GM18507 (cell line): ENCODE measurements at places on chromosomes 11 and 22.

DNA sequence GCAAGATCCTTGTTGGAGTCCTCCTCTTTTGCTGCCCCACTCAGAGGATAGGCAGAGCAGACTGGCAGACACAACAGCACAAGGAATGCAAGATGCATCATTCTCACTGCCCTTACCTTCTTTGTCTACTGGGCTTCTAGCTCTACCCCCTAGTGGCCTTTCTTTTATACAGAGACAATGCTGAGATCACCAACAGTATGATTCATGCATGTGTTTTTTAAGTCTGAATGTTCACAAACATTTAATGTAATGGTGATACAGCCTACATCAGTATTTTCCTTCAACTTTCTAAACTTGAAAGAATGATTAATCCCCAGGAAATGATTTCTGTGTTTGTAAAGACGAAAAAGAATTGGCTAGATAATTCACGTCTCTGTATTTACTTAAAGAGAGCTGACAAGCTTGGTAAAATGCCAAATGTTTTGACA is at the start of gene MMP10:
Gene MMP10, minus strand, starts transcription at position 138 of the 428 bp plus-strand sequence. Its CDS starts 37 bp downstream, at position 101.
- DNase-seq, result no peak

- no peak for DNase-seq
Measured at GRCh38 chr11:112748713-112749543, 212.3 kb upstream of the NCAM1 start.

DNA sequence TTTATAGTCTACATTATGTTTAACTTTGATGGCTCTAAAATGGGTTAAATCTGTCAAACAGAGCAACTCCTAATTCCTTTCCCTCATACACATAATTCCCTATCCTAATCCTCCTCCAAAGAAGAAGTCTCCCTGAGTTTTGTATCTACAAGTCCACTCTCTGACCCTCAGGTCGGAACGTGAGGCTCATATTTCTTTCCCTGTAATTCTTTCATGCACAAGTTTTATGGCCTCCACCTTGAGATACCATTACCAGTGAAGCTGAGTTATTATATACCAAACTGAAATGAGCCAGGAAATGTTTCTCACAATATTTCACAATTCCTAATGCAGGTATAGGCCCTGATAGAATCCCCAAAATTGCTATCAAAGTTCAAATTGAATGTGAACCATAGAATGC is 106.4 kb downstream of the CASP12 start:
- no peak for DNase-seq

DNA sequence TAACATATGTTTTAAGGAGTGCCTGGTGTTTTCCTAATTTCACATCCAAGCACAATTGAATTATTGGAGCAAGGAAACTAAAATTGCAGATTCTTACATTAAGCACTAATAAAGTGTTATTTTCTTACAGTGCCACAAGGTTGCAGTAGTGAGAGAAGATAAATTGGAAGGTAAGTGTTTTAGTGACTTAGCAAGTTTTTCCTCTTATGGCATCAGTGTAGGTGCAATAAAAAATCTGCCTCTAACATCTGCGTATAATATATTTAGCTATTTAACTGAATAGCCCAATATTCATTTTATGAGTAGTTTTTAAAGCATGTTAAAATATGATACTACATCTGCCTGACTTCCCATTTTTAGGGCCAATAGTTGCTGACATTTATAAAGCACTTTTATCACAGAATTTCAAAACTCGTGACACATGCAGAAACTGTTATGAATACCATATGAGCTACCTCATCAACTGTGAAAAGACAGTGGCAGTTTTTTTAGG is 19.0 kb downstream of the POLD3 start:
- no peak for DNase-seq

DNA sequence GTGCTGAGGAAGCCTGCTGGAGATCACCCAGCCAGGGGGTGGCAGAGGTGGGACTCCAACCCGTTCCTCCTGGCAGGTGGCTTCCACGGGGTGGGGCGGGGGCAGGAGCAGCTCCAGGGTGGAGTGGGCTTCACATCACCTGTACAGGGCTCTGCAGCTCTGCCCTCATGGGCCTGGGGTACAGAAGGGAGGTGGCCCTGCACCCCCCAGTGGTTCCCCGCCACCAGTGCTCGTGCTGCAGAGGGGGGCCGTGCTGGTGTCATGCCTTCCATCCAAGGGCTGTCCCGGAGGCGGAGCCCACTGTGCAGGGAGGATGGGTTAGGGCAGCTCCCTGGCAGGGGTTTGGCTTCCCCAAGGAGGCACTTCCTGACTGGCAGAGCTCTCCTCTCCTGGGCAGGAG is 76.4 kb upstream of the SHISAL1 start:
- DNase-seq, result no peak

DNA sequence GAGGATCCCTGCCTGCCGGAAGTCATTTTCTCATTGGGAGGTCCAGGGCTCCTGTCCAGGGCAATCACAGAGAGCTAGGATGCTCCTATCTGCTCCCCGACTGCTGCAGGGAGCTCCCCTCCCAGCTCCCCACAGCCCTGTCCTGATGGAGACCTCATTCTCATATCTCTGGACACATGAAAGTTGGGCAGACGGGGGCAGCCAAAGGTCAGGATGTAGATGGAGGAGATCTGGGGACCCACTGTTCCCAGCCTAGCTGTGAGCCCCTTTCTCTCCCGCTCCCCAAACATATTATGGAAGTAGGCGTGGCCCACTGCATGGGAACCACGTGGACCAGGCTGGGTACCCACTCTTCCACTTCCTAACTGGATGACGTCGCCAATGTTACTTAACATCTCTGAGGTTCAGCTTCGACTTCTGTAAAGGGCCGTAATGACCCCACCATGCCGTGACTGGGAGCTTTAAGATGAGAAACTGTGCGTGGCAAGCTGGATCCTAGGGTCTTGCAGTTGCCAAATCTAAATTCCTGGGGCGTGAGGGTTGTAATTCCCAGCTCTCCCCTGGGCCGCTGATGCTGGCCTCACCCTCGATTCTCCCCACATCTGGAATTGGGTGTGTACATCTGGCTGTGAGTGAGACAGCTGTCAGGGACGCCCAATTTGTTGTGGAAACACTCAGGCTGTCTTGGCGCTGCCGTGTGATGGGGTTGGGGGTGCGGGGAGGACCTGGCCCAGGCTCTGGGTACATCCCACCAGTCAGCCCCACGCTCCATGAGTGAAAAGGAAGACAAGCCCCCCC is 1.8 kb downstream of the CDC42EP2 start:
- no peak for DNase-seq

- DNase-seq, result no peak
Measured at GRCh38 chr11:69588270-69588669, 52.7 kb upstream of the CCND1 start.

DNA sequence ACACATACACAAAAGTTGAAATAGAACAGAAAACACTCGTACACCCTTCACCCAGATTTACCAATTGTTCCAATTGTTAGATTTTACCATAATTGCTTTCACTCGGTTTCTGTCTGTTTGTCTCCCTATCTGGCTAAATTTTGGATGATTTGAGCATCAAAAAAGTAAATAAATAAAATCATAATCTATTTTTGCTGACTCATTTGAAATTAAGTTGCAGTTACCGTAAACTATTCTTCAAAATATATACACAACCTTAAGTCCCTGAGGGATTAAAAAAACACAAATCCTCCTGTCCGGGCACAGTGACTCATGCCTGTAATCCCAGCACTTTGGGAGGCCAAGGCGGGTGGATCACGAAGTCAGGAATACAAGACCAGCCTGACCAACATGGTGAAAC is 81.3 kb upstream of the SYT9 start:
- no peak for DNase-seq

- DNase-seq, result peak; percentile 81
Measured at GRCh38 chr11:57324886-57325734, at the start of gene TNKS1BP1. Gene TNKS1BP1, minus strand, starts transcription at chr11:57324952. Its CDS starts 3,067 bp downstream, at chr11:57321885.

- DNase-seq, result no peak
Measured at GRCh38 chr11:81707881-81708280, 1025.8 kb downstream of the FAM181B start.

DNA sequence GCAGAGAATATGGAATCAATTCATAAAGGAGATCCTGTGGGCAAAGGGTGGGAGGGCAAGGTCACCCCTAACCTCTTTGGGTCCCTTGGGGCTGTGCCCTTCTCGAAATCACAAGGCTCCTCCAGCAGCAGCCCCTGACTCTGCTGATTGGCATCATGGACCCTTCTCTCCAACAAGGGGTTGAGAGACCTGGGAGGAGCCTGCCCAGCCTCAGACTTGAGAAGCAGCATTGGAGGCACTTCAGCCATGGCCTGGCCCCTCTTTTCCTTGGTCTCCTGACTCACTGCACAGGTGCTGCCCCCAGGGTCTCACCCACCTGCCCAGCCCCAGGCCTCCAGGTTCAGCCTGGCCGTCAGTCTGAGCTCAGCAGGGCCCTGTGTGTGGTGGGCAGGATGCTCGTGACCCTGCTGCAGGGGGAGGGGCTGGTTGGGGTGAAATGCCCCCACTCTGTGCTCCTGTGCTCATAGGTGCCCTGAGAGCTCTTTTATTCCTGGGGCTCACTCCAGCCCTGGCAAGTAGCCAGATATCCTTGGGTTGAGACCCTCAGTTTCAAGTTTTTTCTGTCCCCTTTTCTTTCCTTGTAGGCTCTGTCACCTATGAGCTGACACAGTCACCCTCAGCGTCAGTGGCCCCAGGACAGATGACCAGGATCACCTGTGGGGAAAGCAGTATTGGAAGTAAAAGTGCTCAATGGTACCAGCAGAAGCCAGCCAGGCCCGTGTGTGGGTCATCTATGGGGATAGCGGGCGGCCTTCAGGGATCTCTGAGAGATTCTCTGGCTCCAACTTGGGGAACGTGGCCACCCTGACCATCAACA is 110.8 kb downstream of the GGTLC2 start:
- DNase-seq, result no peak

DNA sequence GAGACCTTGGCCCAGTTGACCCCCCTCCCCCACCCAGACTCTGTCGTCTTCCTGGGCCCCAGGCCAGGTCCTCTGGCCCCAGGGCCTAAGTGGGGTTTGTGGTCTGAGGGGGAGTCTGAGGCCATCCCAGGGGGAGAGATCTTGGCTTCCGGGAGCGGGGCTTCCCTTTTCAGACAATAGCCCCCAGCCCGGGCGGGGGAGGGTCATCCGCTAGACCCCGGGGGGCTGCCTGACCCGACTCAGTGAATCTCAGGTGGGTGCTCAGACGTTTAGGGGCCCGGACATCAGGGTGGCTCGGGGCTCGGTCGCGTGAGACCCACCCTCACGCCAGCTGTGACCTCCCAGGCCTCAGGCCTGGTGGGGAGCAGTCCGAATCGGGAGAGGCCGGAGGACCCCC is 609 bp downstream of the MAPK11 start:
- DNase-seq, result no peak

- DNase-seq, result no peak
Measured at GRCh38 chr11:19566583-19567379, 145.9 kb upstream of the NAV2 start.

- DNase-seq, result no peak
Measured at GRCh38 chr22:29014773-29015172, 46.9 kb downstream of the C22orf31 start.

GRCh38 chr11:82012276-82012675 is 721.4 kb downstream of the FAM181B start:
- no peak for DNase-seq

- DNase-seq, result no peak
Measured at GRCh38 chr11:125001079-125001778, 47.2 kb downstream of the CCDC15 start.

DNA sequence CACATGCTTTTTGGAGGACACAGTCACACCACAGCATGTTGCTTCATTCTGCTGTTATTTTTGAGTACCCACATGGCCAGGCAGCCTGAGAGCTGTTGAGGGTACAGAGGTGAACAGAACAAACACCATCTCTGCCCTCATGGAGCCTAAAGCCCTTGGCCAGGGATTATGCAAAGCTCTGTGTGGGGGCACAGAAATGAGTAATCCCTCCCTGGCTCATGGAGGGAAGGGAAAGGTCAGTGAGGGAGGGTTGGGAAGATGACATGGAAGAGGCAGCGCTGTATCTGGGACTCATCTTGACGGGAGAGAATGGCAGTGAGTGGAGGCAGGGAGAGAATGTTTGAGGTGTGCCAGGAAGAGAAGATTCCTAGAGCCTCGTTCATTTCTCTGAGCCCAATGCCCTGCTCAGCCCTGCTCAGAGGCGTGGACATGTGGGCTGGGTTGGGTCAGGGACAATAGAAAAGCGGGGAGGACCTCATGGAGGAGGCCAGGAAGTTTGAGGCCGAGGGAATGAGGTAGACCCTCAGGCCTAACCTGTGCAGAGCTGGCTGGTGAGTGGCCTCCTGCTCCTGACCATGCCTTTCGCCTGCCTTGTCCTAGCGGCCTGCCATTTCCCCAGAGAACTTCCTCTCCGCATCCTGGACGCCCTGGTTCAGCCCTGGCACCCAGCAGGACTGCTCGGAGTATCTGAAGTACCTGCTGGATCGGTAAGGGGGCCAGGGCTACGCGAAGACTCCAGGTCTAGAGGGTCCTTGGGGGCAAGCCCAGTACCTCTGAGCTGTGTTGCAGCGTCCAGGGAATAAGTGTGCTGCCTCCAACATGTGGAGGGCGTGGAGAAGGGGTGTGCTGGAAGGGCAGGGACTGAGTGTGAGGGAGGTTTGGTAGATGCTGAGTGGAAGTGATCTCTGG is 19.8 kb downstream of the USP35 start:
- DNase-seq, result no peak

GRCh38 chr11:101563166-101563565 is 20.6 kb downstream of the TRPC6 start:
- no peak for DNase-seq

DNA sequence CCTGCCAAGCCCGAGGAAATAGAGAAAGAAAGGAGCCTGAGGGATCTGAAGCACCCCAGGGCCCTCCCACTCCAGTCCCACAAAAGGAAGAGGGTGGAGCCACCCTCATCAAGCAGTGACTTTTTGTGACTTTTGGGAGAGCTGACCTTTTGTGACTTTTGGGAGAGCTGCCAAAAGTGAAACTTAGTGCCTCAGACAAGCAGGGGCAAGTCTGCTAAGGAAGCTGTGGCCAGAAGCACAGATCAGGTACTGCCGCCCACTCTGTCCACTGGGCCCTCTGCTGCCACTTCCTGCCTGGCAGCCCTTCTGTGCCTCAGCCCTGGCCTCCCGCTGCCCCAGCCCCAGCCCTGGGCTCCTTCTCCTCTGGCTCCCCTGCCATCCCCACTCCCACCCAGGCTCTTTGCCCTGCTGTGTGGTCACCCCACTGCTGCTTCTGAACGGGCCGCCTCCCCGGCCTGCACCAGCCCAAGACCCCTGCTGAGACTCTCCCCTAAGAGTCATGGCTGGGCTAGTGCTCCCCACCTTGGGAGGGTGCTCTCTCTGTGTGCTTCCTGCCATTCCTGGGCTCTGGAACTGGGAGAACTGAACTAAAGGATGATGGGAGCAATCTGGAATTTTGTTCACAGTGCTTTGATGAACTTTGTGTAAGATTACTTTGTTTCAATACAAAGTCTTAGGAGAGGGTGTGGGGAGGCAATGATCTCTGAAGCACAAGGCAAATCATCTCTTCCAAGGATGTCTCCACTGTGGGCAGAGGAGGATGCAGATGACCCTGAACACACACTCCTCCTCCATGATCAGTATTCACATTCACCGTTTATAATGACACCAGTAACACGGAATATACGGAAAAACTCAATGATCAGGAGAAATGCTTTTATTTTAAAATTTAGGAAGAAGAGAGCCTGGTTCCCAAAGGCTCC is at the start of gene APOBEC3H:
Gene APOBEC3H, plus strand, starts transcription at position 147 of the 923 bp plus-strand sequence. CDS start 3,035 bp downstream, outside the sequence.
- no peak for DNase-seq

DNA sequence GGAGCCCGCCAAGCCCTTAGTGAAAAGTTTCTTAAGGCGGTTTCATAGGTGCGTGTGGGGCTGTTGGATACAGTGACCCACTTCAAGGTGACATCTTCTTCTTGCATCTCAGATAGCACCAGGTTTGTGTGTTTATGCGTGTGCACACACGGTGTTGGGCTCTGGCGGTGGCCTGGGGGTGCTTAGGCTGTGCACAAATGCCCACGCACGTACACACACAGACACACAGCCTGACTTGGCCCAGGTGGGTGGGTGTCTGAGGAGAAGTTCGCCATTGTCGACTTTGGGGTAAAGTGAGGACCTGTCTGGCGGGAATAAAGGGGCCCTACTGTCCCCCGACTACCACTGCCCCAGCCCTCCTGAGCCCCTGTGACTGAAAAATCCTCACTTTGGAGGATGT is 103.8 kb downstream of the KCNQ1 start:
- DNase-seq, result no peak
